ENCODE measurements at places on chromosomes 11 and 22.
A peak's percentile ranks its signal among the peaks of the same experiment; 100 is the strongest.

DNA sequence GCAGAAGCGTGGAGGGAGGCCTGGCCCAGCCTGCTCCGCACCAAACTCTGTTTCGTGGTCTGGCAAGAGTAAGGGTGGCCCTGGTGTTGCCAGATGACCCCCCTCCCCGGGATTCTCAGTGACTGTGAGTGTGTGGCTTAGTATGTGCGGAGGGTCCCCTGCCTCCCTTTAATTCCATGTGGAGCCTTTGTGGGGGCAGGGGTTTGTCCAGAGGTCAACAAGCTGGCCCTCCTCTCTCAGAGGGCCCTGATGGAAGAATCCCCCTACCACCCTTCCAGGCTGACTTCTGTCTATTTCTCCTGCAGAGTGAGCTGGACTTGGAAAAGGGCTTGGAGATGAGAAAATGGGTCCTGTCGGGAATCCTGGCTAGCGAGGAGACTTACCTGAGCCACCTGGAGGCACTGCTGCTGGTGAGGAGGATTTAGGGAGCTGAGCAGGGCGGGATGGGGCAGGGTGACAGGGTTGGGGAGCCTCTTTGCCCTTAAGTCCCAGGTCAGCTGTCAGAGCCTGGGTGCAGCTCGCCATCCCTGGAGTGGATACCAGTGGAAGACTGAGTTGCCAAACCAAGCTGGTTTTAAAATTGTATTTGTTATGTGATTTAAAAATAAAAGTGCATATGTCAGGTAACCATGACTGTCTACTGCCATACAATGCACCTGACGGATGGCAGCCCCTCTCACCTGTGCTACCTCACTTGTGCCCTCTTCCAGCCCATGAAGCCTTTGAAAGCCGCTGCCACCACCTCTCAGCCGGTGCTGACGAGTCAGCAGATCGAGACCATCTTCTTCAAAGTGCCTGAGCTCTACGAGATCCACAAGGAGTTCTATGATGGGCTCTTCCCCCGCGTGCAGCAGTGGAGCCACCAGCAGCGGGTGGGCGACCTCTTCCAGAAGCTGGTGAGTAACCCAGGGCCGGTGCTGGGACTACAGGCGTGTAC, 80.6 kb downstream of the BCR start:
- DNase-seq, result no peak

DNA sequence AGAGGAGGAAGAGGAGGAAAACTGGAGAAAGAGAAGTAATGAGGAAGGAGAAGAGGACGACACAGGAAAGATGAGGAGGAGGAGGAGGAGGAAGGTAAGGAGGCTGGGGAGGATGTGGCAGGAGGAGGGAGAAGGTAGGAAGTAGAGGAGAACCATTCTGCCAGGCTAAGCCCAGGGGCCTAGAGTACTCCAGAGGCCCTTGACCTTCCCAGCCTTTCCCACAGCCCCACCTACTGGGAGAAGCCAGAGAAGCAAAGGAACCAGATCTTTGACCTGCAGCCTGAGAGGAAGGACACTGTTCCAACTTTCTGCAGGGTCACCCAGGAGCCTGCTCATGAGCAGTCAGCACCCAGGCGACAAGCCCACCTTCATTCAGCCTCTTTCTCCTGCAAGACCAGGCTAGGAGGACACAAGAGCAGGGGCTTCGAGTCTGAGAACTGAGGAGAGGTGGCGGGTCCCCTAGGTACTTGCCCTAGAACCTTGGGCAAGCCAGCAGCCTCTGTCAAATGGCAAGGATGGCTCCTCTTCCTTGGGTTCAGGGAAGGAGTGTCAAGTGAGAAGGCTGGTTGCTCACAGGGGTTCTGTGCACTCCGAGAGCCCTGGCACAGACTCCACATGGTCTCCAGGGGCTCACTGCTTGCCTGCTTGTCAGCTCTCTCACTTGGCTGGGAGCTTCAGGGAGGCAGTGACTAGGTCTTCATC, 27.9 kb upstream of the OAF start:
- DNase-seq, result peak; percentile 50

DNA sequence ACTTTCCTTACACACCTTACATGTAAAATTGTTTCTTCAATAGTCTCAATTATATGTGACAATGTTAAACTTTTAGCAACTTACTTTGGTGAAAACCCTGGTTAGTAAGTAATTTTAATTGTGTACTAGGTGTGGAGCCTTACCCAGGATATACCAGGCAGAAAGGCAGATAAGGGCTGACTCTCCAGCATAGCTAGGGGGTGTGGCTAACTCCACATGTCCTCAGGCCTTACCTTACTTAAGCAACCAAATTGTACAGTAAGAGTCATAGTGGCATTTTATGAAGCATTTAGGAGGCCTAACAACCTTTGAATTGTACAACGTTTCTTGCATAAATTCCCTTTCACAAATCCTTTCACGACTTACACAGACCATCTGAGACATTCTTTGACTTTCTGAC, 118.2 kb upstream of the OR9Q1 start:
- no peak for DNase-seq

DNA sequence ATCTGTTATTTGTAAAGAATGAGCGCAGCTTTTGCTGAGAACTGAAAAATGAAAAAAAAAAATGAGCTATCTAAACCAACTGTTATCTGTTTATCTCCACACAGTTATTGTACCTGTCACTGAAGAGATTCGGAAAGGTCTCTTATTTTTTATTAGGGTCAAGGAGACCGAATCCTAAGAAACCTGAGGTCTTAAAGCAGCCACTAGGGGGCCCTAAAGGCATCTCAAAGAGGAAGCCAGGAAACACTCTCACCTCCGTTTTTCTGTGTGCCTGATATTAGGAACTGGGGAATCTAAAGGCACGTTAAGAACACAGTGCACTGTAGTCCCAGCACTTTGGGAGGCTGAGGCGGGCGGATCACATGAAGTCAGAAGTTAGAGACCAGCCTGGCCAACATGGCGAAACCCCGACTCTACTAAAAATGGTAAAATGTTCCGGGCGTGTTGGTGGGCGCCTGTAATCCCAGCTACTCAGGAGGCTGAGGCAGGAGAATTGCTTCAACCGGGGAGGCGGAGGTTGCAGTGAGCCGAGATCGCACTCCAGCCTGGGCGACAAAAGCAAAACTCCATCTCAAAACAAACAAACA, 3.5 kb upstream of the LARGE1 start:
- DNase-seq, result peak; percentile 70

DNA sequence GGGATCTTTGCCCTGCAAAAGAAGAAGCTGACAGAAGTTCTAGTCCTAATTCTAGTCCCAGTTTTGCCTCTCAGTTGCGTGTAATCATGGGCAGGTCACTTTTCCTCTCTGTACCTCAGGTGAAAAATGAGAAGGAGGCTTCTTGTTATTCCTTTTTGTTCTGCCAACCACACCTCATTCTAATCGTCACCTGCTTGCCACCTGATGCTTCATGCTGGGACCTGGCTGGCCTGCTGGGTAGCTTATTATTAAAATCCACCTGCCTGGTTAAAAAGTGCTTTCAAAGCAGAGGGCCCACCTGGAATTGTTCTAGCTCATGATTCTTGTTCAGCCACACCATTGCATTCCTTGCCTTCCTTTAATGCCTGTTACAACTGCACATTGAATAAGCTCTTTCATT, 8.4 kb upstream of the ALG8 start:
- DNase-seq, result no peak

GRCh38 chr11:32396331-32396730, 39.0 kb downstream of the WT1 start:
- no peak for DNase-seq

- DNase-seq, result peak; percentile 49
Measured at GRCh38 chr22:28029201-28029948, 110.3 kb upstream of the PITPNB start.

GRCh38 chr22:26245001-26245400, 75.7 kb downstream of the SEZ6L start:
- DNase-seq, result no peak

DNA sequence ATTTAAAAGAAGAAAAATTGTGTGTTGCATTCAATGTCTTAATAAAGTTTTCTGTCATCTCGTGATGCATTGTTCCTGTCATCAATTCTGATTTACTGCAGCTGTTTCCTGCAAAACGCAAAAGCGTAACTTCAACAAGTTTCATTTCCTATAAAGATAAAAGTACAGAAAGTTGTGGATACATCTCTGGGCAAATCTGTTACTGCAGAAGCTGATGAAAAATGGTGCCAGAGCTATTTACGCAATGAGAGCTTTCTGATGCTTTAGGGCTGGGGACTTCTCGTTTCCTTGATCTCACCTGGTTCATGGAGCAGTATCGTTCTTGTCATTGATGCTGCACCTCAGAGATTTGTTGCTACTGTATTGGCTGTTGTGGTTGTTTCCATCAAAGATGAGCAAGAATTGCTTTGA, 15.5 kb upstream of the MS4A12 start:
- DNase-seq, result no peak

- no peak for DNase-seq
Measured at GRCh38 chr22:25192406-25192805, 7.3 kb upstream of the CRYBB3 start.

- no peak for DNase-seq
Measured at GRCh38 chr11:79076526-79077115, 364.2 kb downstream of the TENM4 start.

DNA sequence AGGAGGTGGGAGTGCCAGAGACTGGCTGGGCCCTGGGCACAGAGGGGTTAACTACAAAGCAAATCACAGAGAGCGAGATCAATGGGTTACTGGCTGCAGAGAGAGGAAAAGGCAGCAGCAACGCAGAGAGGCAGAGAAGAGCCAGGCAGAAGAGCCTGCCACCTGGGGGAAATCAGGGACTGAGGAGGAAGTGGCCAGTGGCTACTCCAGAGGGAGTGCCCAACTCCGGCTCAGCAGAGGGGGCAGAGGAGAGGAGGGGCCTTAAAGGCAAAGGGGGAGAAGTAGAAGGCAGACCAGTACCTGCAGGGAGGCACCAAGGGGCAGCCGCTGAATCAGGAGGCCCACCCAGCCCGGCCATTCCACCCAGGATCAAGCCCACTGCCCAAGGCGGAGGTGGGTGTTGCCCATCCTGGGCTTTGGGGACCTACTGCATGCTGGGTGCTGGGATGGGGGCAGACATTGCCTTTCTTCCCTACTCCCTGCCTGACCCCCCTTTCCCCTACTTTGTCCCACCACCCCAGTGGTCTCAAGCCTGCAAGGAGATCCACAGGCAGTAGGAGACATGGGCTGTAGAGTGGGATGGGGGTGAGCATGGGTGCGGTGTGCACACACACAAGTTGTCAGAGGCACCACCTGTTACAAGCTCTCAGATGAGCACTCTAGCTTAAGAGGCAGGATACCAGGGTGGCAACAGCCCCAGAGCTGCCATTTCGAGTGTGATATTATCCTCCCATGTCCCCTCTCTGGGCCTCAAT, 926 bp upstream of the GALR3 start:
- peak; percentile 20 for DNase-seq

DNA sequence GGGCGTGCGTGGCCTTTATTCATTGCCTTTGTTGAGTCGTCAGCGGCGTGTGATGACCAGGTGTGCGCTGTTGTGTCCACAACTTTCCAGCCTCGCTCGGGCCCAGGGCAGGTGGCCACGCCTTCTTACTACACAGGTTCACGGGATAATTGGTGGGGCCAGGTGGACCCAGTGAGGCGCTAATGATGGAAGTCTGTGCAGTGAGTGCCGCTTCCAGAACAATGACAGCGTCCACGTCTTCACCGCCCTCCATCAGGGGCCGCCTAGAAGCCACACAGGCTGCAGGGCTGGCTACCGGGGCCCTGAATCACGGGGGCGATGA, 1197.3 kb downstream of the BRD1 start:
- no peak for DNase-seq

DNA sequence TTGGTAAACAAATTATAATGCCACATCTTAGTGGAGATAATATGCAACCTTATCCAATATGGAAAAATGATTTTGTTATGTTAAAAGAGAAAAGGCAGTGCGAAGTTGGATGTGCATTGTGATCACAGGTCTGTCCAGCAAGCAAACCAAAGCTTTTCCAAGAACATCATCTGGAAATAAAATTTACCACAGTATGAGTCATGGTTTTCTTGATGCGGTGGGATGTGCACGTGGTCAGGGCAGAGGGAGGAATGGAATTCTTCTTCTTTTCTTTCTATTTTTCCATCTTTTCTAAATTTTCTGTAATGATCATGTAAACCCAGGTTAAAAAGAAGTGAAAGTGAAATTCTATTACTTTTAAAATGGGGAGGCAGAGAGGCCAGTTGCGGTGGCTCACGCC, 169.8 kb downstream of the C11orf91 start:
- no peak for DNase-seq

DNA sequence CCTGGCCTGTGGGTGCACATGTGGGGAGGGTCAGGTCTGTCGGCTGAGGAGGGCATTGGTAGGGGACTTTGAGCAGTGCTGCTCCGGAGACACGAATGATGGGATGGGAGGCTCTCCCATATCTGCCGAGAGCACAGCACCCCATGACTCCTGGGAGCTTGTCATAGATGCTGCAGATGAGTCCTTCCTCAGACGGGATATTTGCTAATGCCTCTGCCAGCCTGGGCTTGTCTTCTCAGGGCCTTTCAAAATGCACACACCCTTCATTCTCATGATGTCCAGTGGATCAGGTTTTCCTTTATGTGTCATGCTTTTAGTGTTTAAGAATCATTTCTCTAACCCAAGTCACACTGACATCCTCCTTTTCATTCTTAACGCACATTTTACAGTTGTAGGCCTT, 8.1 kb upstream of the RNH1 start:
- DNase-seq, result no peak

GRCh38 chr22:32829451-32829851, 27.9 kb downstream of the TIMP3 start:
- no peak for DNase-seq

DNA sequence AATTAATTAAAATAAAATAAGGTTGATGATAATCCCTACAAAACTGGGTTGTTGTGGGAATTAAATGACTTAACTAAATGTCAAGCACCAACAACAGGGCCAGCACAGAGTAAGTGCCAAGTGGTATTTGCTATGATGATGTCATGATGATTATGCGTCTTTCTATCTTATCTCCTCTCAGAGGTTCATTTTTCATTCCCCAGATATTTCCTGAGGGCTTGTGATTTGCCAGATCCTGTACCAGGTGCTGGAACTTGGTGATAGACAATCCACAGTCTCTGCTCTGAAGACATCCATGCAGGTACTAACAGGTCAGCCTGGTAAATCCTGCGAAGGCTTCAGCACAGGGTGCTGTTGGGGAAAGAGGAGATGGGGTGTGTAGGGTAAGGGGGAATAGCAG, 8.1 kb upstream of the MYH9 start:
- no peak for DNase-seq

GRCh38 chr11:132139181-132139580, 768.8 kb downstream of the NTM start:
- no peak for DNase-seq

DNA sequence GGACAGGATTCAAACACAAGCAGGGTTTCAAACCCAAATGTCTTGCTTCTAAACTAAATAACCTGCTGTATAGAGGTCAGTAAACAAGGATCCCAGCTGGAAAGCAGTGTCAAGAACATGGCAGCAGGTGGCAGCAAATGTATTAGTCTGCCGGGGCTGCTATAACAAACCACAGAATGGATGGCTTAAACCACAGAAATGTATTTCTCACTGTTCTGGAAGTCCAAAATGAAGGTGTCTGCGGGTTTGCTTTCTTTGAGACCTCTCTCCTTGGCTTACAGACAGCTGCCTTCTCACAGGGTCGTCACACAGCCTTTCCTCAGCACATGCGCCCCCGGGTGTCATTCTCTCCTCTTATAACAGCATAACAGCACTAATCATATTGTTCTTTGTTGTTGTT, 65.1 kb upstream of the LRRC55 start:
- DNase-seq, result peak; percentile 44

GRCh38 chr11:35927682-35928081, 16.2 kb upstream of the LDLRAD3 start:
- no peak for DNase-seq

- DNase-seq, result no peak
Measured at GRCh38 chr22:45472426-45472825, 30.3 kb upstream of the FBLN1 start.

Data from nephron progenitor cell (in vitro differentiated cells).